ENCODE measurements at places on chromosomes 16 and 17.

GRCh38 chr17:50847566-50847965, 12.2 kb downstream of the WFIKKN2 start:
- DNase-seq, result no peak

DNA sequence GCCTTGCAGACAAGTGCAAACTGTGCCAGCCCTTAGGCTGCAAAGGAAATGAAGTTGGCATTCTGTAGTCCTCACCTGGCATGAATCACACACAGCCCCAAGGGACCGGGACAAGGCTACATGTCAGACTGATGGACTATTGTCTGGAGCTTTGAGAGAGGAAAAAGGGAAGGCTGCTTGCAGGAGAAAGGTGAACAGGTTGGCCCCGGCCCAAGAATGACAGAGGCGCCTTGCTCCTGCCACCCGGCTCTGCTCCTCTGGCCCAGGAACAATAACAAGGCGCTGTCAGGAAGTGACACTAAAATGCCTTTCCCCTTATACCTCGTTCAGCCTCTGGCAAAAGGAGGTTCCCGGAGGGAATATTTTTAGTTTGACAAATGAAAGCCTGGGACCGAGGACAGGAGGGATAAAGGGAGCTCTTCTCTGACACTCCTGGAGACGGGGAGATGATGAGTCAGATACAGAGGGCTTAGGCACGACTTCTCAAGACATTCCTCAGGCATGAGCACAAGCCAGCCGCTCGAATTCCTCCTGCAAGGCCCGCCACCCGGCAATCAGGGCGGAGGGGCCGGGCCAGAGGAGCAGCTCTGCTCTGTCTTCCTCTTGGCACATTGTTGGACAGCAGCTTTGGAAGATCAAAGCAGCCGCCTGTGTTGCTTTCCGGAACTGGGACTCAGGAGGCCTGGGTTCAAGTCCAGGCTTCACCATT, 105.8 kb downstream of the NOG start:
- no peak for DNase-seq

- no peak for DNase-seq
These were observed 81.3 kb downstream of the COX10 start for GRCh38 chr17:14150619-14151018.

DNA sequence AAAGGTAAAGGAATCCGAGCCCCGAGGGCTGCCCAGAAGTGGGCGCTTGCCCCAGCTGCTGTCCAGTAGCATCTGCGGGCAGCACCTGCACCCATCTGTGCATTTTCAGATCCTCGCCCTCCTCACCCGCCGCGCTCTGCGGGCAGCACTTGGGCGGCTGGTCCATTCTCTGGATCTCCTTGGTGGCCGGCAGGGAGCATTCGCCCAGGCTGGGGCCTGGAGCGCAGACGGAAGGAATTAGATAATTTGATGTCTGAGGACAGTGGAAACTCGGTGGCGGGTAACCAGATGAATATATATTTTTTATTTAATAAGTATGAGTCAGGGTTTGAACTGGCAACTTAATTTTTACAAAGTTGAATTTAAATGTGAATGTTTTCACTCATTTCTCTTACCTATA, 88.5 kb downstream of the NPIPB11 start:
- no peak for DNase-seq

DNA sequence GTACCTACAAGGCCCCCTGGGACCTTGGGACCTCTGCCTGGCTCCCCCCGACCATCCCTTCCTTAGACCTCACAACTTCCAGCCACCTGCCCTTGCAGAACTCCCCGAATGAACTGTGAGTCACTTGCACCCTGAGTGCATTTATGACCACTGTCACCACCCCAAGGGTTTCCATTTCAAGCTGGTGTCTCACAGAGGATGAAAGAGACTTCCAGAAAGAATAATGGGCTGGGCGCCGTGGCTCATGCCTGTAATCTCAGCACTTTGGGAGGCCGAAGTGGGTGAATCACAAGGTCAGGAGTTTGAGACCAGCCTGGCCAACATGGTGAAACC, 124.5 kb upstream of the CIBAR2 start:
- DNase-seq, result no peak

- DNase-seq, result no peak
These were observed 440 bp downstream of the C16orf96 start for GRCh38 chr16:4556580-4556979.

- DNase-seq, result no peak
These were observed 226.7 kb upstream of the MYOCD start for GRCh38 chr17:12438813-12439586.

- DNase-seq, result peak; percentile 49
These were observed 1.9 kb downstream of the SLC16A3 start for GRCh38 chr17:82230609-82231311.

- no peak for DNase-seq
These were observed 123.5 kb upstream of the HAS3 start for GRCh38 chr16:68981971-68982370.

DNA sequence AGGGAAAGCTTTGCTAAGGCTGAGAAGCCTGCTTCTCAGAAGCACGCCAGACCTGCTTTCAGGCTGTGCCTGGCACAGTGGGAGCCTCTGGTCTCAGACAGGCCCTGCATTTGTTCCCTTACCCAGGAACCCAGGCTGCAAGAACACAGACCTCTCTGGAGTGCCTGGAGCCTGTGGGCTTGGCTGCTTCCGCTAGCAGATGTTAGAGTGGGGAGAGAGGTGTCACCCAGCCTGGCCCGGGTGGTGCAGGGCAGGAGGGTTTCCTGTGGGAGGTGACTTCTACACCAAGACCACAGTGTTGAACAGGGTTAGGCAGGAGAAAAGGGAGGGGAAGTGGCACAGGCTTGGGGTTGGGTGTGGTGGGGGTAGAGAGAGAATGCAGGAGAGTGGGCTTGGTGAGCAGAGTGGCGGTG, 35.8 kb upstream of the ADGRG1 start:
- DNase-seq, result peak; percentile 44

- no peak for DNase-seq
These were observed 15.5 kb upstream of the MMD start for GRCh38 chr17:55437159-55437605.

DNA sequence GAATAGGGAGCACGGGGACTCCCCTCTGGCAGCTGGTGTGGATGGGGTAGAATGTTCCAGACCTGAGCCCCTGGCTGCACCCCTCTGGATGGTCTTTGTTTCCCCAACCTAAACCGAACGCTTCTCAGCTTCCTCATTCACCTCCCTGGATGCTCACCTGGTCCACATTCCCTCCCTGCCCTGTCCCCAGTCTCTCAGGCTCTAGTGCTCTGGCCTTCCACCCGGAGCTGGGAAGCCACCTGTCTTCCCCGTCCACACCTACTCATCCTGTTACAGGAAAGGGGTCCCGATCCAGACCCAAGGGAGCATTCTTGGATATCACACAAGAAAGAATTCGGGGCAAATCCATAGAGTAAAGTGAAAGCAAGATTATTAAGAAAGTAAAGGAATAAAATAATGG, 73.5 kb downstream of the CYLD start:
- DNase-seq, result no peak

GRCh38 chr17:52147872-52148271, 10.6 kb downstream of the CA10 start:
- DNase-seq, result peak; percentile 23

GRCh38 chr17:79224476-79224875, 149.9 kb downstream of the ENGASE start:
- DNase-seq, result no peak

DNA sequence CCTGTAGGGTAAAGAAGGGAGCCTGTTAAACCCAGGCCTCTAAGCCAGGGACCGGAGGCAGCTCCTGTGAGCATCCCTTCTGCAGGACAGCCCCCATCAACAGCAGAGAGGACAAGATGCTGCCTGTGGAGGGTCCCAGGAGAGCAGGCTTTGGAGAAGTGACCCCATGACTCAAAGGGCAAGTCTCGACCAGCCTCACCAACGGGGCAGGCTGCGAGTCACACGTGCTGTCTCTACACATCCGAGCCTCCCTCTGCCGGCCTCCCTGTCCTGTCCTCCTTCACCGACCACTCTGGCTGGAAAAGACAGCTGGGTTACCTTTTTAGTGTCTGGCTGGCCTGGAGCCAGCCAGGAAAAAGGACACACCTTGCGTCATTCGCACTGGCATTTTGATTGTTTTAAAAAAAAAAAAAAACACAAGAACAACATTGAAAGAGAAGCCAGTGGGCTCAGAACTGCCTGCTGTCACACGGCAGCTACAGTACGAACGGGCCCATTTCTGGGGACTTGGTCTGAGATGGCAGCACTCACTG, 74.5 kb upstream of the RCVRN start:
- DNase-seq, result no peak

GRCh38 chr16:85943711-85944110, 44.7 kb downstream of the IRF8 start:
- DNase-seq, result no peak

DNA sequence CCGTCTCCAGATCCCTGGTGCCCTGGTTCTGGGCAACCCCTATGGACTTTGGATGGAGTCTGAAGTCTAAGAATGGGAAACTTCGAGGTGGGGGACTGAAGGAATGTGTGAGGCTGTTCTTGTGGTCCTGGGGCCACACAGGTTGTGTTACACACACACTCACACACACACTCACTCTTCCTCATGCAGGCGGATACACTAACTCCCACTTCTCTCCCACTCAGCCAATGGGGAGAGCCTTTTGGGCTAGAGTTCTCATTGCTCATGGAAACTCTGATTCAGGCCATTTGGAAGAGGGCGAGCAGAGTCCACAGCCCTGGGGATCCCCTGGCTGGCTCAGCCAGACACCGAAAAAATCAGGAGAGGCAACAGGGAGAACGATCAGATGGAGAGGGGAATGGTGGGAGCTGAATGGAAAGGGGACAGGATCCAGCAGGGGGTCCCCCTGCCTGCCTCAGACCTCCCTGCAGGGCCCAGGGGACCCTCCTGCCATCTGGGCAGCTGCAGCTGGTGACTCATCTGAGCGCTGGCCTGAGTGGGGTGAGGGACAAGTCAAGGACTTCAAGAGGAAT, 9.1 kb downstream of the IGFBP4 start:
- no peak for DNase-seq

DNA sequence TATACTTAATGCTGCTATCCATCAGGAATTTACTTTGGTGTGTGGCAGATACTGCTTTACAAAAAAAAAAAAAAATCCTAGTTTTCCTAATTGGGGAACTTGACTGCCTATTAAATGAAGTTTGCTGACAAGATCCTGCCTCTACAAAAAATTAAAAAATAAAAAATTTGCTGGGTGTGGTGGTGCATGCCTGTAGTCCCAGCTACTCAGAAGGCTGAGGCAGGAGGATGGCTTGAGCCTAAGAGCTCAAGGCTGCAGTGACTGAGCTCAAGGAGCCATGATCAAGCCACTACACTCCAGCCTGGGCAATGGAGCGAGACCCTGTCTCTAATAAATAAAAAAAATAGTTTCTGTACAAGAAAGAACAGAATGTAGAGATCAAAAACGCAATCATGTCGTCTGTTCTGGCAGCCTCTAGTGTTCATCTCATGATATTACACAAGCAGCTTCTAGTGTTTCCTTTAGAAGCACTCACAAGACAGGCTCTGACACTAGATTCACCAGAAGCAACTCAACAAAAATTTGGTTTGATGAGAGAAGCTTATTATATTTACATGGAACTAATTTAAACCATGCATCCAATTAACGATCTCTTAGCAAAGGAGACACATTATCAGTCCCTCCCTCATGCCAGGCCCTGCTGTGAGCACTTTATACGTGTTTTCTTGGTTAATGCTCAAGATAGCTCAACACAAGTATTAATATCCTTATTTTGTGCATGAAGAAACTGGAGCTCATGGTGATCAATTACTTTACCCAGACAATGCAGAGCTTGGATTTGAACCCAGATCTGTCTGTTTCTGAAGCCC, 6.8 kb upstream of the KRTAP17-1 start:
- DNase-seq, result no peak

DNA sequence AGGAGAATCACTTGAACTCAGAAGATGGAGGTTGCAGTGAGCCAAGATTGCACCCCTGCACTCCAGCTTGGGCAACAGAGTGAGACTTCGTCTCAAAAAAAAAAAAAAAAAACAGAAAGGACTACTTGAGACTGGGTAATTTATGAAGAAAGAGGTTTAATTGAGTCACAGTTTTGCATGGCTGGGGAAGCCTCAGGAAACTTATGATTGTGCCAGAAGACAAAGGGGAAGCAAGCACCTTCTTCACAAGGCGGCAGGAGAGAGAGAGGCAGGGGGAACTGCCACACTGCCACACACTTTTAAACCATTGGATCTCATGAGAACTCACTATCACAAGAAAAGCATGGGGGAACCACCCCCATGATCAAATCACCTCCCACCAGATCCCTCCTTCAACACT, 9.0 kb upstream of the MILR1 start:
- DNase-seq, result no peak

DNA sequence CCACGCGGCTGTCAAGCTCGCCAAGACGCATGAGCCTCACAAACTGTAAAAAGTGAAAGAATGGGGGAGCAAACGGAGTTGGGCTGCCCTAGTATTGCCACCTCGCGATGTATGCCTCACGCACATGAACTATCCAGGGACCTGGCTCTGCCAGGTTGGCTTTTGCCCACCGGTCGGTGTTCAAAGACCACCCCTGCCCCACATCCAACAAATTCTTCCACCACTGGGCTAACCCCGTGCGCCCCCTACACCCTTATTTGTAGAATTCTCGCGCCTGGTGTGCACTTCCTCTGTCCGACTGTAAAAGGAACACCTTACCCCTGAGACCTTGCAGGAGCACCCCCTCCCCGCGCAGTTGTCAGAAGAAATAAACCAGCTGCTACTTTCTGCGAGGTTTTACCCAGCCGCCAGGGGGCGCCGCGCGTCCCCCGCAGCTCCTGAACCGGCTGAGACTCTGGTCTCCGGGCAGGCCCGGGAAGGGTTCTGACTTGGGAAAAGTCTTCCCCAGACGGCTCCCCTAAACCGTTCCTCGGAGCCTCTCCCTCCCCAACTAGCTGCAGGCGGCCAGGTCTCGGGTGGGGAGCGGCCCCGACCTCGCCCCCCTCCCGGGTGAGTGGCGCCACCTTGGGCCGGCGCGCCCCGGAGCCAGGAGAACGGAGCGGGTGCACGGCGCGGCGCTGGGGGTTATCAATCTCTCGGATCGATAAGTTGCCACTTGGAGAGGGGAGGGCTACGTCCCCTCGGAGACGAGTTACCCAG, 1.7 kb upstream of the ZNF423 start:
- no peak for DNase-seq

GRCh38 chr17:41523787-41524186, 4.3 kb downstream of the KRT19 start:
- no peak for DNase-seq
